ENCODE measurements at places on chromosomes 2 and 18. TPM values are rescaled to one million over a fixed set of nuclear protein-coding genes. Genes with fewer than 3 reads are reported as not detected.
A peak's percentile ranks its signal among the peaks of the same experiment; 100 is the strongest.

The MPPE1 gene
- 81.0 TPM for polyA plus RNA-seq

The PID1 gene
- polyA plus RNA-seq: 2.8 TPM

The TMEM169 gene
- polyA plus RNA-seq: 1.0 TPM

The KCNIP3 gene
- polyA plus RNA-seq: not detected

The ABCA12 gene
- polyA plus RNA-seq: not detected

The ATP9B gene
- polyA plus RNA-seq: 16.9 TPM

The KIF5C gene
- polyA plus RNA-seq: 0.20 TPM

- DNase-seq: no peak
- H3K4me1 ChIP-seq: no peaks in the 10 kb centered on the region
- no peak overlapping the region for H3K27ac ChIP-seq
- H3K36me3 ChIP-seq: peaks cover 4% of the 10 kb centered on the region
Observed at GRCh38 chr2:154700136-154700535, 1.6 kb downstream of the KCNJ3 start.

GRCh38 chr18:8314124-8314523 is 295.1 kb upstream of the RAB12 start:
- H3K4me3 ChIP-seq: no peak overlapping the region
- no peaks in the 10 kb centered on the region for H3K36me3 ChIP-seq
- H3K27ac ChIP-seq: no peak overlapping the region
- no peaks in the 10 kb centered on the region for H3K4me1 ChIP-seq
- peaks cover 1% of the 10 kb centered on the region for H3K27me3 ChIP-seq

DNA sequence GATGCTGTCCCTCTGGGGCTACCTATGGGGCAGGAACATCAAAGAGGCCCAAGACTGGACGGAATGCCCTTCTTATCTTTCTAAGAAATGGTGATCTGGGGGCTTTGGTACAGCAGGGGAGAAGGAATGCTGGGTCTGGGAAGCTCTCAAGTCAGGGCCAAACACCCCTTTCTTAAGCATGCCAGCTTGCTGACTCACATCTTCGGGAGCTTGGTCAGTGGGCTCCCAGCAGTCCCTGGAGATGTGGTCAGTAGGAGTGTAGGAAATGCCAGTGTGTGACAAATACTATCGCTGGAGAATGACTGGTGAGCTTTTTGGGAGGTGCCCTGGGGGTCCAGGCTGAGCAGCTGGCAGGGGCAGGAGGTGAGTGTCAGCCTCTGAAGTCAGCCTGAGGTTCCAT is 105.0 kb upstream of the CDC42EP3 start:
- H3K27me3 ChIP-seq: peaks cover 2% of the 10 kb centered on the region
- DNase-seq: no peak
- H3K4me1 ChIP-seq: peaks cover 18% of the 10 kb centered on the region
- H3K36me3 ChIP-seq: no peaks in the 10 kb centered on the region
- H3K4me3 ChIP-seq: no peak overlapping the region

- H3K4me1 ChIP-seq: peaks cover 16% of the 10 kb centered on the region
- no peak for DNase-seq
- no peak overlapping the region for H3K4me3 ChIP-seq
- H3K27ac ChIP-seq: no peak overlapping the region
- H3K36me3 ChIP-seq: no peaks in the 10 kb centered on the region
Observed at GRCh38 chr18:77905449-77906055, 655.9 kb downstream of the GALR1 start.

DNA sequence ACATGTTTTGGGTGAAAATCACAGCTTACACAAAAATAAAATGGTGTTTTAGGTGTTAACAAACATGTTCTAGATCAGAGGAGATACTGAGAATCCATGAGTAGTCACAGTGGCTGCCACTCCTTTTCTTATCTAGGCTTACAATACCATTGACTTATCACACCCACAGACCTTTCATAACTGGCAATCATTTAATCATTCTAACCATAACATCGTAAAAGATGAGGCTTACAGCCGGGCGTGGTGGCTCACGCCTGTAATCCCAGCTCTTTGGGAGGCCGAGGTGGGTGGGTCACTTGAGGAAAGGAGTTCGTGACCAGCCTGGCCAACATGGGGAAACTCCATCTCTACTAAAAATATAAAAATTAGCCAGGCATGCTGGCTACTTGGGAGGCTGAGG is 18.8 kb upstream of the SERPINB5 start:
- no peaks in the 10 kb centered on the region for H3K4me1 ChIP-seq
- no peak overlapping the region for H3K27ac ChIP-seq
- no peak overlapping the region for H3K4me3 ChIP-seq
- no peak for DNase-seq
- peaks cover 4% of the 10 kb centered on the region for H3K27me3 ChIP-seq

DNA sequence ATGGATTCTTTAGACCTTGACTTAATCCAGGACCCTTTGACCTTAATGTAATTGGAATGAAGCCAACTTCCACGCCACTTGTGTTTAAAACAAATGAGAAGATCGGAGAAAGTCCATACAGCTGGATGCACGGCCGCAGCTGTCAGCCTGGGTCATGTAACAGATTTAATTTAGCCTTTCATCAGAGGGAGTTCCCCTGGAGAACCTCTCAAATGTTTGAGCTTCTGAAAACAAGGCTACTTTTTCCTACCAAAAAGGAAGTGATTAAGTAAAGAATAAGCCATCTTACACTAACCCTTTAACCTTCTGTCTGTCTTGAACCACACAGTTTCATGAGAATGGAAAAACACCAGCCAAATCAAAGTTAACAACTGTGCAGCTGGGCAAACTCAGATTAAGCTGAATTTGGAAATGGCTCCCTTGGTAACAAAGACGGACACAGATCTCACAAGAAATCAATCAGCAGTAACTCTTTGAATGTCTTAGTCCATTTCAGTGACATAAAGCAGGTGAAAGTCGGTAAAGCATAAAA is 103.6 kb downstream of the DOCK10 start:
- H3K4me3 ChIP-seq: peak overlapping the region; percentile 11
- peak overlapping the region; percentile 67 for H3K27ac ChIP-seq
- H3K4me1 ChIP-seq: peaks cover 92% of the 10 kb centered on the region
- no peaks in the 10 kb centered on the region for H3K36me3 ChIP-seq
- no peak for DNase-seq

DNA sequence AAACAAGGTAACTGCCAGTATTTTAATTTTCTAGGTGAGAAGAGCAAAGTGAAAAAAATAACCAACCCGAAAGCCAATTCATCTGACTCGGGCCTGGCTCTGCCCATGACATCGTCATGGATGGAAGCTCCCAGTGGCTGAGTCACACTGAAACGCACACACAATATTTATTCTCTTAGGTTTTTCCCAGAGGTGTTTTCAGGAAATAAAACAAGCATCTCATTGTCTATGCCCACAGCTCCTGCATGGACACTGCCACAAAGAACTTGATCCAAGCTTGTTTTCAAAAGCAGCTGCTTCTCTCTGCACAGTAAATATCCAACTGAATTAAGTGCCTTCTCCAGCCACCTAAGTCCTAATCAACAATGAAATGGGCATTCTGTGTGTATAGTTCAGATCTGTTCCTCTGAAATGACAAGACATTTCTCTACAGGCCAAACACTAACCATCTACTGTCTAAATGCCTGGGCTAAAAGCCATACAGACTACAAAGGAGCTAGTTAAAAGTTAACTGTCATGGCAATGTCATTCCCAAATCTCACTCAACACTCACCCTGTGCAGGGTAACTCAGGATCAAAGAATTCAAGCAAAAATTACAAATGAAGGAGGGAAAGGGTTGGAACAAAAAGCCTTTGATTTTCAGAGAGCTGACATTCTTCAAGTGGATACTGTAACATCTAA is 62.9 kb downstream of the RPL31 start:
- no peaks in the 10 kb centered on the region for H3K4me1 ChIP-seq
- no peaks in the 10 kb centered on the region for H3K36me3 ChIP-seq
- H3K27me3 ChIP-seq: peaks cover 6% of the 10 kb centered on the region
- H3K27ac ChIP-seq: no peak overlapping the region
- DNase-seq: no peak

DNA sequence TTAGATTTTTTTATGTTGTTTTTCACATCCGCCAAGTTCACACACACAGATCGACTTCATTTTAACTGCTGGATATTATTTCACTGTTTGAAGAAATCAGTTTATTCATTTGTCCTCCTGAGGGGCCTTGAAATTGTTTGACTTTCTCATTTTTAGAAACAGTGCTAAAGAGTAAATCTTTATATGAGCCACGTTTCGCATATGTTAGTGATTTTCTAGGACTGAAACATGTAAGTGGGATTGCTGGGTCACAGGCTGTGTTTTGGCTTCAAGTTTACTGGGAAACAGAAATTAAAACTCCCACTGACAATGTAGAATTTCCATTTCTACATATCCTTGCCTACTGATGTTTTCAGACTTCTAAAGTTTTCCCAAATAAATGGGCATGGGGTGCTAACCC is 363.8 kb downstream of the NCKAP5 start:
- H3K36me3 ChIP-seq: no peaks in the 10 kb centered on the region
- no peak overlapping the region for H3K27ac ChIP-seq
- DNase-seq: no peak
- no peak overlapping the region for H3K4me3 ChIP-seq
- H3K27me3 ChIP-seq: no peaks in the 10 kb centered on the region
- no peaks in the 10 kb centered on the region for H3K4me1 ChIP-seq

DNA sequence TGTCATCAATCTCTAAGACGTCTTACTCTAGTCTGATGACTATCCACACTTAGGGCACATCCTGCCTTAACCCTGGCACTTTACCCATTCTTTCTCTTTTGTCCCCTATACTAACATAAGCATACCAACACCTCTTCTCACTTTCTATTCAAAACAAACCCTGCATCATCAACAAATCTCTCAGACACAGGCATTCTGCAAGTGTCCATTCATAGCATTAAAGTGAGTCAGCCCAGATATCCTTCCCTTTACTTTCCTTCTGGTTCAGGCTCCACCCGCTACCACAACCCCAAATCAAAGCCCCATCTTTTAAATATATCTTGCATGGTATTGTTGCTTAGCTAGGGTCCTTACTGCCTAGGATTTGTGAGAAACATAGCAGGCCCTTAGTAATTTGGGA is 3.8 kb downstream of the GRB14 start:
- peaks cover 2% of the 10 kb centered on the region for H3K4me1 ChIP-seq
- H3K36me3 ChIP-seq: no peaks in the 10 kb centered on the region
- no peak for DNase-seq
- no peak overlapping the region for H3K27ac ChIP-seq
- H3K4me3 ChIP-seq: no peak overlapping the region
- H3K27me3 ChIP-seq: peaks cover 6% of the 10 kb centered on the region

- H3K27ac ChIP-seq: no peak overlapping the region
- H3K4me3 ChIP-seq: no peak overlapping the region
- no peaks in the 10 kb centered on the region for H3K36me3 ChIP-seq
Observed at GRCh38 chr2:128642316-128642715, 323.6 kb upstream of the HS6ST1 start.

- DNase-seq: no peak
- H3K4me3 ChIP-seq: no peak overlapping the region
- H3K36me3 ChIP-seq: no peaks in the 10 kb centered on the region
- H3K27ac ChIP-seq: no peak overlapping the region
Observed at GRCh38 chr18:36509646-36510197, 212.2 kb downstream of the FHOD3 start.

- no peak for DNase-seq
- H3K4me1 ChIP-seq: no peaks in the 10 kb centered on the region
- no peak overlapping the region for H3K4me3 ChIP-seq
Observed at GRCh38 chr2:215527736-215528135, 91.9 kb upstream of the FN1 start.

DNA sequence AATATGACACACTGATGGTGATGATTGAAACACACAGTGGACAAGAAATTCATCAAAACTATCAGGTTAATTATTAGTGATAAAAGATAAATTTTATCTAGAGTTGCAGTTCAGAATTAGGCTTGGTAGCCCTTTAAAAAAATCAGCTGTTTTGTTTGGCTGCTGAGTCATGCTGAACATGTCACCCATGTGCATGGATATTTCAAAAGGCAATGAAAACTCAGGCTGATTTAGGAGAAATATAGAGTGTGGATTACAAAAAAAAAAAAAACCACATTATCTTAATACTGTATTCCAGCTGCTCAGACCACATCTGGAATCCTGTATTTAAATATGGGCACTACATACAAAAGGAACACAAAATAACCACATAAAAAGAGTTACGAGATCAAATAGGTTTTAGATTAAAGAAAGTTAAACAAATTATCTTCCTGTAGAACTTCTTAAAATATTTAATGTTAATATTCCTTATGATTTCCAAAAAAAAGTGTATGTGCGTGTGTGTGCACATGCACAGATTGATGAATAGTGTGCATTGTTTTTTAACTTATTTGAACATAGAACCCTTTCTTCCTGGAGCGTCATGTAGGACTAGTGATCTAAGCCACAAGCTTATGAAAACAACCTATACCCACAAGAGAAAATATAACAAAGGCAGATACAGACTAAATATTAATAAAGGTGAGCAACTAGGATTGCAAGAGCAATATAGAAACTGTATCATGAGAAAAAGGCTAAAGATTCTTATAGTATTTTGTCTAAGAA is 186.2 kb downstream of the STK39 start:
- H3K27ac ChIP-seq: no peak overlapping the region
- no peak overlapping the region for H3K4me3 ChIP-seq
- peaks cover 2% of the 10 kb centered on the region for H3K4me1 ChIP-seq
- no peak for DNase-seq
- H3K36me3 ChIP-seq: peaks cover 14% of the 10 kb centered on the region

DNA sequence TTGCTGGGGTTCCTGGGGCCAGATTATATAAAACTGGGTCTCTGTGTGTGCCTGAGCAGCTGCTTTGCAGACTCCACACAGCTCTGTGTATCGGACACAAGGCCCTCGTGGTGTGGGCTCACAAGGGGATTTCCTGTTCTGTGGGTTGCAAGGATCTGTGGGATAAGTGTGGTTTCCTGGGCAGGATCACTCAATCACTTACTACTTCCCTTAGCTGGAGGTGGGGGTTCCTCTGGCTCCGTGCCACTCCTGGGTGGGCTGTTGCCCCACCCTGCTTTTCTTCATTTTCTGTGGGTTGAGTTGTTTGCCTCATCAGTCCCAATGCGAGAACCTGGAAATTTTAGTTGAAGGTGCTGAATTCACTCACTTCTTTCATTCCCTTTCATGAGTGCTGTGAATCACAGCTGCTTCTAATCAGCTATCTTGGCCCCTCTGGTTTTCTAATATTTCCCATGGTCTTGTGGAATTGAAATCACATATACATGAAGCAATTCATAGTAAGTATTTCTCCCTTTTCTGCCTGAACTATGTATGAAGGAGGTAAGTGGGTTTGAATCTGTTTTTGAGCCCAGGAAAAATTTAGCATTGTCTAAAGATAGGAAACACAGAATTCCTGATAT is 196.3 kb downstream of the DCDC2C start:
- DNase-seq: no peak
- H3K4me3 ChIP-seq: no peak overlapping the region
- peaks cover 3% of the 10 kb centered on the region for H3K27me3 ChIP-seq

DNA sequence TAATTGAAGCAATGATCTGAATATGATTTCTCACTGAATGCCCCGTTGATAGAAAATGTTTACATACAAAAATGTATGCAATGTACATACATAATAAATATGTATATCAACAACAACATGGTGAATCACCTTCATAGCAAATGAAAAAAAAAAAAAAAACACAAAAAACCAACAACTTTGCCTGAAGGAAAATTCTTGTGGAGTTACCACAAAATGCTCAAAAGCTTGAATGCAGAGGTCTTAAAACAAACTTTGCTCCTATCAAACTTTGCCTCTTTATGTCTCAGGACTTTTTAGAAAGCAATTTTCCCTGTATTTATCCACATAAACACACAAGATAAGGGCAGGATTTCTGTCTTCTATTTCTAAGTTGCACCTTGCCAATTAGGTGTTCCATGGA is 92.9 kb upstream of the SIX2 start:
- no peaks in the 10 kb centered on the region for H3K4me1 ChIP-seq
- no peak for DNase-seq
- no peak overlapping the region for H3K27ac ChIP-seq
- H3K36me3 ChIP-seq: no peaks in the 10 kb centered on the region
- H3K27me3 ChIP-seq: peaks cover 5% of the 10 kb centered on the region

- peaks cover 23% of the 10 kb centered on the region for H3K4me1 ChIP-seq
- H3K4me3 ChIP-seq: no peak overlapping the region
- H3K27ac ChIP-seq: no peak overlapping the region
- peaks cover under 1% of the 10 kb centered on the region for H3K27me3 ChIP-seq
Observed at GRCh38 chr2:27400348-27401135, 8.8 kb downstream of the PPM1G start.

Data from immature natural killer cell (primary cell).